Cortex of kidney (tissue), 1 donor: ENCODE measurements at places on chromosomes 7 and 10.

DNA sequence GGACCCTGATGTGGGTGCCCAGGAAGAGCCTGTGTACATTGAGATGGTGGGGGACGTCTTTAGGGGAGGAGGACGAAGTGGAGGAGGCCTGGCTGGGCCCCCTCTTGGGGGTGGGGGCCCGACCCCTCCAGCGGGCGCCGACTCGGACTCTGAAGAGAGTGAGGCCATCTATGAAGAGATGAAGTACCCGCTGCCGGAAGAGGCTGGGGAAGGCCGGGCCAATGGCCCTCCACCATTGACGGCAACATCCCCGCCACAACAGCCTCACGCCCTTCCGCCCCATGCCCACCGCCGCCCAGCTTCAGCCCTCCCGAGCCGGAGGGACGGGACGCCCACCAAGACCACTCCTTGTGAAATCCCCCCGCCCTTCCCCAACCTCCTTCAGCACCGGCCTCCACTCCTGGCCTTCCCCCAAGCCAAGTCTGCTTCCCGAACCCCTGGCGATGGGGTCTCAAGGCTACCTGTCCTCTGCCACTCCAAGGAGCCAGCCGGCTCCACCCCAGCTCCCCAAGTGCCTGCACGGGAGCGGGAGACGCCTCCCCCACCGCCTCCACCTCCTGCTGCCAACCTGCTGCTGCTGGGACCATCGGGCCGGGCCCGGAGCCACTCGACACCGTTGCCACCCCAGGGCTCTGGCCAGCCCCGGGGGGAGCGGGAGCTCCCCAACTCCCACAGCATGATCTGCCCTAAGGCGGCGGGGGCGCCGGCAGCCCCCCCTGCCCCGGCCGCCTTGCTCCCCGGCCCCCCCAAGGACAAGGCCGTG, 4.8 kb downstream of the NYAP1 start:
- DNase-seq = no peak

DNA sequence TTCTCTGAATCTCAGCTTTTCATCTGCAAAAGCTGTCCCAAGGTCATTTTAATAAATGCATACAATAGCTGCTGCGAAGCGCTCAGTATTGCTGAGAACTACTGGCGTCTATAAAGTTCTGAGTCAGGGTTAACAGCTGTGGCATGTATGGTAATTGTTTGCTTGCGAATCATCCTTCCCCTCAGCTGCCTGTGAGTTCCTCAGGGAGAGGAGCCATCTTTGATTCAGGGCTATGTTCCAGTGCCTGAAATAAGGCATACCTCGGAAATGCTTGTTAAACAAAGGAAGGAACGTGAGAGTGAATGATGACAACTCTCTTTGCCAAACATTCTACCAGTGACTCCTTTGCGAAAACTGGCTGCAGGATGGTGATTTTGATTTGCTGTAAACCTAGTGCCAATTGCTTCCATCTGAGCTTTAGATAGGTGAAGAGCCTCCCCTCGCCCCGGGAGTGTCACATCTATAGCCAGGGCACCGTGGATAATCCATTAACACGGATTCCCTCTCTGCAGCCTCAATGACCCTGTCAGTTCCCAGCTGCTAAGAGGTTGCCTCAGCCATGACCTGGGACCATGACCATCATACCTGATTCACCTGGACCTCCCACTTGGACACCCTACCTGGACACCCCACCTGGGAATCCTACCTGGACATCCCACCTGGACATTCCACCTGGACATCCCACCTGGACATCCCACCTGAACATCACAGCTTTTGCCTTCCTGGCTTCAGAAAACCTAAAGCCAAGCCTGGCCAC, 39.6 kb downstream of the GPRIN2 start:
- no peak for DNase-seq

- DNase-seq = no peak
These were observed 26.7 kb upstream of the USP6NL start for GRCh38 chr10:11638055-11638698.

DNA sequence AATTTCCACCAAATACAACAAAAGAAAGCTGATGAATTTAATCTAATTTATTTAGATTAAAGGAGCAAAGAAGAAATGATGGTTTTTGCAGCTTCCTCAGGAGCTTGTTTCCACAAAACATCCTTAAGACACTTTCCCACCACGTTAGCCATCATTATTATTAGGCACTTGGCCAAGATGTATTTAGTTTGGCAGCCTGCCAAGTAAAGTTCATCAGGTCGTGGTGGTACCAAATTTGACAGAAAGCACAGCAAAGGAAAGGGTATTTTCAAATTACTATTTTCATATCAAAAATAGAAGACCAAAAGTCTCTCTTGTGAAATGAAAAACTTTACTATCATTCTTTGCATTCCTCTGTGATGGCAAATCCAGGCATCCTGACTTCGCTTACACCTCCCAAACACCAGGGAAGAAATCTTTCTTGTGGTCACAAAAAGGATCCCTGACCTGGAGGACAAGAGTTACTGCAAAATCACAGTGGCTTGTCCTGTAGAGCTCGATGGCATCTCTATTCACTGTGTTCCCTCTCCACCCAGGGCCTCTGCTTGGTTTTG, 123.1 kb upstream of the INHBA start:
- DNase-seq = no peak

GRCh38 chr10:106795619-106796018, 368.9 kb downstream of the SORCS1 start:
- DNase-seq = no peak

- DNase-seq = no peak
These were observed 221.2 kb downstream of the CELF2 start for GRCh38 chr10:11238893-11239292.

DNA sequence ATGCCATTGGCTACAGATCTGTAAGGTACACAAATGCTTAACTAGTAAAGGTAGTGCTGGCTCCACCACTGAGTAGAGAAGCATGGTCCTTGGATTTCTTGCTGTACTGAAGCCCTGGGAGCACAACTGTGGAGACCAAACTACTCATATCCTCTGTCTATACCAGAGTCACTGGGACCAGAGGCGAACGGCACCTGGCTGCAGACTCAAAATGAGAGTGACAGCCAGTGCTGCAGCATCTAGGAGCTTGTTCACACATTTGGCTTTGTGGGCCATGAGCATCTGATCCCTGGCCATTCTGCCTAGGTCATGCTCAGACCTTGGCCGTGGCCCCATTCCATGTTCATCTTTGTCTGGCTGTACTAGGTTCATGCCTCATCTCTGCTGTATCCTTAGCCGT, 31.9 kb downstream of the LRRC18 start:
- DNase-seq = no peak

DNA sequence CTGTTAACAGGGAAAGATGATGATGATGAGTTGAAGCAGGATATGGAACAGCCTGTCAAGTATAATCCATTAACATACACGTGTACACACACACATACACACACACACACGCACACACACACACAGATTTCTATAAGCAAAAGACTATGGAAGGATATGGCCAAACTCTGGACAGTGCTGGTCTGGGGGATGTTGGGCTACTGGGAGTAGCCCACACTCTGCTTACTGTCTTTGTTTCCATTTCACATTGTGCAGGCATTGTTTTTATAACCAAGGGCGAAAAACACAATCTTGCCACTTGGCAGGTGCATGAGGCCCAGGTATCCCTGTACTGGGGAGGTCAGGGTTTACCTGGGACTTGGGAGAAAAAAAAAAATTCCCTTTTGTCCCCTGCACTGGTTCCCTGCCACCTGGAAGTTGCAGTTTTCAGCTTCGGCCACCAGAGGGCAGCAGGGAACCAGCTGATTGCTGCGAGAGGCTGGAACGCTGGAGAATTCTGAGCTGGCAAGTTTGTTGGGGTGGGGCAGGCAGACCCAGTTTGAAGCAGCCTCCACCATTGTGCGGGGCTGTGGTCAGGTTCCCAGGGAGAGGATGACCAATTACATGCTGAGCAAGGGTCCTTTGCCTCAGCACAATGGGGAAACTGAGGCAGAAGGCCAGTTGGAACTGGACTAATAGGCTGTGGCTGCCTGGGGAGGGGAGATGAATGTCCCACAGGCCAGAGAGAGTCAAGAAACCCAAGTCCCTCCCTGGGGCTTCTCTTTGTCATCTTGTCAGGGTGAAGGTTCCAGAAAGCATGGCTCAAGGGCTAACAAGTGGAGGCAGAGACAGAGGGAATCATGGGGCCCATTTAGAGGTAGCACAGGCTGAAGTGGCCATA, 27.3 kb downstream of the PPIF start:
- DNase-seq = no peak

DNA sequence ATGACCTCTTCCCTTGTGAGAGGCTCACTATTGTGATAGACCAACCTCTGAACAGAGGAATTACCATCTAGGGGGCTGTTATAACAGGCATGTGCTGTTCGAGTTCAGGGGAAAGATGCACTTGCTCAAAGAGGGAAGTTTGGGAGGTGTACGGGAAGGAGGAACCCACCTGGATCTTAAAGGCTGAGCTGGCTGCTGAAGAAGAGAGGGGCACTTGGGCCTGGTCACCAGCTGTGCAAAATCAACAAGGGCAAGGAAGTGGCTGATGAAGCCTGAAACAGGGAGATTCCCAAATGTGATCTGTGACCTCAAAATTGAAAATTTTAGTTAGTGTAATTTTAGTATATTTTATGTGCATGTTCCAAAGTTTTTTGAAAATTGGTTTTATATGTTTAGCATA, 407.2 kb downstream of the AUTS2 start:
- DNase-seq = no peak

GRCh38 chr7:127629268-127629854, 11.4 kb upstream of the PAX4 start:
- no peak for DNase-seq

- DNase-seq = no peak
These were observed 30.3 kb downstream of the BCAP29 start for GRCh38 chr7:107610323-107610722.

- no peak for DNase-seq
These were observed 1.6 kb downstream of the NCOA4 start for GRCh38 chr10:46028584-46029460.

DNA sequence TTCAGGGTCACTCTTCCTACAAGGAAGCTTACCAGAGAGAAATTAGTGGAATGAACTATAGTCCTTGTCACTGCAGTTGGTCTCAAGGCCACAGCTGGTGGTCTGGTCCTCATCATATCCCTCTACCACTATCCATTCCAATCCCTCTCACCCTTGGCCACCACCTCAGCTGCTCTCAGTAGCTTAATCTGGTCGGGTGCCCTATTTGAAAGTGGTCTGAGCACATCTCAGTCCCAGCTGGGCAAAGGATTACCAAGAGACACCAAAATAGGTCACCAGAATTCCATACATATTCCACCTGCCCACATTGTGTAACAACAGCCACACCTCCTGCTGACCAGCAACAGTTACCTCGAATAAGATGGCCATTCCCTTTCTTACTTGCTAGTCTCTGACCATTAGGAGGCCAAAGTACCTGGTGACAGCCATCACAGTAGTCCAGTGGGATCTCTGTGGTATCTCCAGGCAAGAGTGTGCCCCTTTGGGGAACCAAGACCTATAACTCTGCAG, 3.3 kb upstream of the ZC3HAV1 start:
- DNase-seq = no peak

DNA sequence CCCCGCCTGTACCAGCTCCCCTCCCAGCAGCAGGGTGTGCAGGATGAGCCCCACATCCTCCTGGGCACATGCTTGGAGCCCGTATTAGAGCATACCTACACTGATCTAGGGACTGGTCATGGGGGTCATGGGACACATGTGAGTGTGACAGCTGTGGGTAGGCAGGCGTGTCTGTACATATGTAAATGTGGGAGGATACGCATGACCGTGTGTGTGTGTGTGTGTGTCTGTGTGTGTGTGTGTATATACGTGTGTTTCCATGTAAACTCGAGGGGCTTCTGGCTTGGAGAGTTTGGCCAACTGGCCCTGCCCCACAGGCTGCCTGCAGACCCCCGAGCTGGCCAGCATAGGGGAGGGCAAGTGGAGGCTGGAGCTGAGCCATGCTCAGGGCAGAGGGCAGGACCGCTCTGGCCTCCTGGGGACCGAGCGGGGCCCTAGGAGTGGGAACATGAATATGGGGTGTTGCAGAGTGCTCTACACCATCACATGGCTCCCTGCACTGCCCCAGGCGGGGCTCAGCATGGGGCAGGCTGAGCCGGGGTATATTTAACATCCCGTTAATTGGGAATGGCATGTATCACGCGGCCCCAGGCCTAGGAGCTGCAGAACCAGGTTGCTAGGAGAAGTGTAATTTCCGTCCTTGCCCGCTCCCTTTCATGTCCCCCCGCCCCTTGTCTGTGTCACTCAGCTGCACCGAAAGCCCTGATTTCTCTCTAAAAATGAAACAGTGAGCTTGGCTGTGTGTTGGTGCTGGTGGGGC, 152.7 kb upstream of the PCBD1 start:
- no peak for DNase-seq

DNA sequence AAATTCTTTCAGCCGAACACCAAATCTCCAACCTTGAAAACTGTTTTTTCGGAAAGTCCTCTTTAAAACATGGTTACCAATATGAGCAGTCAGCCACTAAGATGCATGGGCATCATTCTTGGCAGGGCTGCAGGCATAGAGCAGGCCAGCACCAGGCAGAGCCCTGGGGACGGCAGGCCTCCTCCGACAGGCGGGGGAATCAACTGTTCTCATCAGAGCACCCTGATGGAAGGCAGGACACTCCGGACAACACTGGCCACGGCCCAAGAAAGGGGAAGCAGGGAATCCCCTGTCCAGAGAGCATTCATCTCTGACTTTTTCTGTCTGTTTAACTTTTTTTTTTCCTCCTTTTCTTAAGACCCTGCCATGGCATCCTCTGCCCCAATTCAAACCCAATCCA, 1.4 kb upstream of the NOS3 start:
- no peak for DNase-seq

GRCh38 chr10:120559800-120560199, 102.8 kb downstream of the PLPP4 start:
- no peak for DNase-seq

DNA sequence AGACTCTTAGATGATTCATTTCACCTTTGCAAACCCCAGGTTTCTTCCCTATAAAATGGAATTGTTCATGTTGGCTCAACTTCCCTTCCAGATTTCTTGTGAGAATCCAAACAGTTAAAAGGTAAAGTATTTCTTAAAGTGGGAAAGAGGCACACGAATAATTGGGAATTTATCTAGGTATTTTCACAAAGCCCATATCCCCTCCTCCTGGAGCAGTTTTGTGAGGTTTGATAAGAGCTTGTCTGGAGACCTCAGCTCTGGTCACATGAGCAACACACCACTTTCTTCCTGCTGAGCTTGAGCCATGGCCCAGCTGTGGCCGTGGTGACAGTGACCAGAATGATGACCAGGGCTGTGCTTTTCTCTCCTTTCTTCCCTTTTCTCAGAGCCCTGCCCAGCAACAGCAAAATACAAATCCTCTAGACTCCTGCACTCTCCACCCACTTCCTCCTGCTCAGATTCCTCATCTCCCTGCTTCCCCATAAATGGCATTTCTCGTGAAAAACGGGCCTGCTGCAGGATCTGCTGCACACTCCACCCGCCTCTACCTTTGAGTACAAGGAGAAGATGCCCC, 87.7 kb downstream of the PIK3CG start:
- DNase-seq = no peak

- no peak for DNase-seq
These were observed 562.4 kb upstream of the C7orf33 start for GRCh38 chr7:148028165-148028564.
